ENCODE measurements at places on chromosomes 16 and 17. TPM values are rescaled to one million over a fixed set of nuclear protein-coding genes. Genes with fewer than 3 reads are reported as not detected.

DNA sequence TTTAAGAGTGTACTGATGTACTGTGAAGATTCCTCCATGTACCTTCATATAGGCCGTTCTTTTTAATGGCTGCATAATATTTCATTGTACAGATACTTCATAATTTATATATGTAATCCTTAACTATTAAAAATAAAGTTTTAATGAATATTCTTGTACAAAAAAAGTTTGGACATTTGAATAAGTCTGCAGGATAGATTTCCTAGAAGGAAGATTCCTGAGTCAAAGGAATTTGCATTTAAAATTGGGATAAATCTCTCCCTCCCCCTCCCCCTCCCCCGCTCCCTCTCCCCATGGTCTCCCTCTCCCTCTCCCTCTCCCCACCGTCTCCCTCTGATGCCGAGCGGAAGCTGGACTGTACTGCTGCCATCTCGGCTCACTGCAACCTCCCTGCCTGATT lies 15.6 kb upstream of the SLC13A2 start:
- no peak for DNase-seq

- no peak for DNase-seq
Measured at GRCh38 chr17:51238255-51238887, 21.5 kb downstream of the MBTD1 start.

GRCh38 chr17:19867329-19868078 lies at the start of gene ULK2:
Gene ULK2, minus strand, starts transcription at chr17:19867936. Its CDS starts 519 bp downstream, at chr17:19867417.
- DNase-seq: no peak

GRCh38 chr17:78202666-78203065 lies 11.4 kb upstream of the BIRC5 start:
- DNase-seq: no peak

- no peak for DNase-seq
Measured at GRCh38 chr17:43888548-43888947, 18.8 kb downstream of the MPP2 start.

DNA sequence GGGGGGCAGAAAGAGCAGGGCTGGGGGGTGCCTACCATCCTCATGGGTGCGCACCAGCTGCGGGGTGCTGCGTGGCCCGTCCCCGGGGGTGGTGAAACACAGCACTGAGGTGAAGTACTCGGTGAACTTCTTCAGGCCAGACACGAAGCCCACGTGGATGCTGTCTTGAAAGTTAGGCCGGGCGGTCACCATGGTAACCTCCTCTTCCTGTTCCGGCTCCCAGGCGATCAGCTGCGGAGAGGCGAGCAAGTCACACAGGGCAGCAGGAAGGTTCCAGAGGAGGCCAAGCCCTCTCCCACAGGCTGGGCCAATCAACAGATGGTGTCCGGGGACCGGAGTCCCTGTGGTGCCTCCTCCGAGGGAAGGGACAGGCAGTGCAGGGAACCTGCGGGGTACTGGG lies 90.1 kb upstream of the CDC42EP4 start:
- DNase-seq: no peak

The C17orf113 gene
- 1.2 TPM for polyA plus RNA-seq
